Stimulated activated CD8-positive, alpha-beta memory T cell treated with anti-CD3 and anti-CD28 coated beads, Interleukin-7, amount 100 ng/mL, for 48 hours (primary cell): ENCODE measurements at places on chromosomes 5 and 9.

DNA sequence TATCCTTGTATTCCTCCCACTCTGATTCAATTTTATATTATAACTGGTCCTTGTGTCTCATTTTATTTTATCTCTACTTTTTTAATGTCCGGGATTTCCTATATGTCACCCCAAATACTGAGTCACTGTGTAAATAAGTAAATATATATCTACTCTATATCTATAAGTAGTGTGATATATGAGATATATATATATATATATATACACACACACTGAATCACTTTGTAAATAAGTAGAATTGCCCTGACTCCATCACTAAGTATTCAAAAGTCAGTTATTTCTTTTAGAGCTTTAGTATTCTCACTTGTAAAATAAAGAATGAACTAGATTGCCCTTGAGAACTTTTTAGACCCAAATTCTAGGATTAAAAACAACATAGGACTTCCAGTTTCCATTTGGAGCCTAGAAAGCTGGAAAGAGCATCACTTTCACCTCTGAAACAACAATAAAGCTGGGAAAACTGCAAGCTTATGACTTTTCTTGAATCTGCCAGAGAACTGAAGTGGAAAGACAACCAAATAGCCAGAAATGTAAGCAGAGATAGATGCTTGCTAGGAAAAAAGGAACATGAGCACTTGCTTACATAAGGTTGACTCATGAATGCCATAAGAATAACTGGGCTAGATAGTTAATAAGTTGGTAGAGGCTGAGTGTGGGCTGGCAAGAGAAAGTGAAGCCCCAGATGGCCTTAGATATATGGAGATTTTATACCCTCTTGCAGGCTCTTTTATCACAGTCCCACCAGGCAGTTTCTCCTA lies 171.1 kb upstream of the TLX3 start:
- no peak for DNase-seq

DNA sequence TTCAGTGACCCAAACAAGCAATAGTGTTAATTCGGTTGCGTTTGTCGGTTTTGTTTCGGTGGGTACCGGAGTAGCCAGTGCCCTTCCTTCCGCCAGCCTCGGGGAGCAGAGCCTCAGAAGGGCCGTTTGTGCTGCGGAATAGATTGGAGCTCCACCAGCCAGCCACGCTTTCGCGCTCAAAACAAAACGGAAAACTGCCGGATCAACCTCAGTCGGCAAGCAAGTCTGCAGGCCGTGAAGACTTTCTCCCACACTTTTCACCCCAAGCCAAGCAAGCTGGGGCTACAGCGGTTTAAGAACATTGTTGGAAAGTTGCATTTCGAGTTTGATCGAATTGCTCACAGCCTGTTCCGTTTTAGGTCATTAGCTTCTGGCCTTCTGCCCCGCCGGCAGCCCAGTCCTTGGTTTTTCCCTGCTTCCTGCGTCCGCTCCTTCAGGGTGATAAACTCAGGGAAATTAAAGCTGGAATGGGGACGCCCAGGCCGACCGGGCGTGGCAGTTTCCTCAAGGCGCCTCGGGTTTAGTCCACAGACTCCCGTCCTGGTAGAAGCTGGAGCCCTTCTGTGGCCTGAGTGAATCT lies 803 bp upstream of the CCNO start:
- DNase-seq: no peak

DNA sequence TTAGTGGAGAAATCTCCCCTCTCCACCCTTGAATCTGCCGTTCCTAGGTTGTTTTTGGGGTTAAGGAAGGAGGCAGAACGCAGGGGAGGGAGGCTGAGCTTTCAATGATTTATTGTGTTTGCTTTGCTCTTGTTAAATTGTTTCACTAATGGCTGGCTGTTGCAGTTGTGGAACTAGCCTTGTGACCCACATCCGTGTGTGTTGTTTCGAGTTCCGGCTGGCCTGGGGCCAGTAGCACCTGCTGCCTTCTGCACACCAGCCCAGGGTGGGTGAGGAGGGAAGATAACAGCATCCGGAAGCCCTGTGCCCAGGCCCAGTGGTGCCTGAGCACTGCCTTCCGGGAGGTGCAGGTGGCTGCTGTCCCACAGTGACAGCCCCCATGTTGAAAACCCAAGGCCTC lies 3.6 kb downstream of the ERGIC1 start:
- no peak for DNase-seq

GRCh38 chr5:541539-542318 lies 17.5 kb upstream of the SLC9A3 start:
- DNase-seq: no peak

DNA sequence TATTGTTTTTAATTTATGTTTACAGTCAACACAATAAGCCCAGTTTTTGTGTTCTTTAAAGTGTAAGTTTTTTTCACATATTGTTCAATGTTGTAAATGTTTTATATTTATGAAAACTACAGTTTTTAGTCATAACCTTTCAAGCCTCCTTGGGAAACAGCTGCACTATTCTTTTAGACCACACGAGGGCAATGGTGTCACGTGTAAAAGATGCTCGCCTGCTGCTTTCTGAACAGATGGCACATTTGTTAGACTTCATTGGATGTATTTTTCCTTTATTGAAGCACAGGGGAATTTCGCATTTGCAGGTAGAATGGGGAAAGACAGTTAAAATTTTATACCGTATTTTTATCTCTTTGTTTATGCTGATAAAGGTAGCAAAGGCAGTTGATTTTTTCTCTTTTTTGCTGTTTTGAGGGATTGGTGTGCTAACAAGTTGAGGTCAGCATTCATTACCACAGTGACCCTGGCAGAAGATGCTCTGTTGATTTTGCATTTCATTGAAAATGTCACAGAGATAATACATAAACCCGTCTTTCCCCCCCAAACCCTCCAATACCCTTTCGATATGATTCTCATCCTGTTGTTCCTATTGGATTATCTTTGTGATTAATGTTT lies 59.0 kb downstream of the MAT2B start:
- DNase-seq: peak; percentile 21

GRCh38 chr9:32384002-32384363 lies 460 bp upstream of the ACO1 start:
- no peak for DNase-seq

- no peak for DNase-seq
These were observed 119.5 kb upstream of the TRPC7 start for GRCh38 chr5:136484808-136485325.

- no peak for DNase-seq
These were observed 10.6 kb downstream of the FOXD1 start for GRCh38 chr5:73437777-73438644.

- DNase-seq: no peak
These were observed 654 bp downstream of the RANBP6 start for GRCh38 chr9:6014670-6015270.

DNA sequence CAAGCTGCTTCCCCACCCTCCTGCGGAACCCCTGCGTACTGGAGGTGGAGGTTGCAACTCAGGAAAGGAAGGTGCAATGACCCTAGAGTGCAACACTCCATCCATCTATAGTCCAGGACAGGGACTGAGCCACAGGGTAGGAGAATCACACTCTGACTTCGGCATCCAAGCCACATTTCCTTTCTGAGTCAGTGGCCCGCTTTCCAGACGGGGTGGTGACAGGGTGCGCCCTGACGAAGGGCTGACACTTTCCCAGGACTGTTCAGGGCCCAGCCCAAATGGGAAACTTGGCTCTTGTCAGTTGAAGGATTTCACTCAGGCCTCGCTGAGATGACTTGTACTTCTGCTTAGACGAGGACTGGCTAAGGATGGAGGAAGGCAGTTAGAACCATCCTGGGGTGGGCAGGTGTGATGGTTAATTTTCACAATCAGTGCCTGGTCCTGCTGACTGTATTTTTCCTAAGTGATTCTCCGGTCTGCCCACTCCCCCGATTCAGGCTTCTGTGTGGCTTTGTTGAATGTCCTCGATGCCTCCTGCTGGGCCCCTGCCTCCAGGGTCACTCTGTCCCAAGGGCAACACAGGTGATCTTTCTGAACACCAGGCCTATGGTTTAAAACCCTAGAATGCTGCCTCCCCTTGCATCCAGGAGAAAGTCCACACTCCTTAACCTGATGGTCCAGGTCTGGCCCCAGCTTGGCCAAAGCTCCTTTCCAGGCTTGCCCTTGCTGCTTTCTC lies 228.1 kb downstream of the FSTL4 start:
- DNase-seq: no peak

GRCh38 chr9:133747309-133747708 lies 9.2 kb upstream of the SARDH start:
- no peak for DNase-seq
